Nucleus accumbens (tissue), 56 donors: ENCODE measurements at places on chromosomes 5 and 9.

- no peak for DNase-seq
Observed at GRCh38 chr5:95486191-95486590, 68.6 kb downstream of the SKIC3 start.

DNA sequence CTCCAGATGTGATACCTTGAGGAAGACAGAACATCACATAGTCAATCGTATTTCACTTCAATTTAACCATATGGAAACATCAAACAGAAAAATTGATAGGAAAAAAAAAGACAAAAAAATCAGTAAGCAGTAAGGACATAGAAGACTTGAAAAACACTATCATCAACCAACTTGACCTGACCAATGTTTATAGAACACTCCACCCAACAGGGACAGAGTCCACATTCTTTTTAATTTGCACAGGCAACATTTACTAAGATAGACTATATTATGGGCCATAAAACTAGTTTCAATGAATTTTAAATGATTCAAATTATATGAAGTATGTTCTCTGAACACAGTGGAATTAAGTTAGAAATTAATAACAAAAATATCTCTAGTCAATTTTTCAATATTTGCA is 20.8 kb upstream of the MACIR start:
- no peak for DNase-seq

- DNase-seq, result no peak
Observed at GRCh38 chr5:144092508-144092907, 78.0 kb downstream of the YIPF5 start.

- DNase-seq, result no peak
Observed at GRCh38 chr9:86763791-86764190, 183.5 kb downstream of the GAS1 start.

GRCh38 chr5:44356231-44356630 is 33.0 kb downstream of the FGF10 start:
- no peak for DNase-seq

DNA sequence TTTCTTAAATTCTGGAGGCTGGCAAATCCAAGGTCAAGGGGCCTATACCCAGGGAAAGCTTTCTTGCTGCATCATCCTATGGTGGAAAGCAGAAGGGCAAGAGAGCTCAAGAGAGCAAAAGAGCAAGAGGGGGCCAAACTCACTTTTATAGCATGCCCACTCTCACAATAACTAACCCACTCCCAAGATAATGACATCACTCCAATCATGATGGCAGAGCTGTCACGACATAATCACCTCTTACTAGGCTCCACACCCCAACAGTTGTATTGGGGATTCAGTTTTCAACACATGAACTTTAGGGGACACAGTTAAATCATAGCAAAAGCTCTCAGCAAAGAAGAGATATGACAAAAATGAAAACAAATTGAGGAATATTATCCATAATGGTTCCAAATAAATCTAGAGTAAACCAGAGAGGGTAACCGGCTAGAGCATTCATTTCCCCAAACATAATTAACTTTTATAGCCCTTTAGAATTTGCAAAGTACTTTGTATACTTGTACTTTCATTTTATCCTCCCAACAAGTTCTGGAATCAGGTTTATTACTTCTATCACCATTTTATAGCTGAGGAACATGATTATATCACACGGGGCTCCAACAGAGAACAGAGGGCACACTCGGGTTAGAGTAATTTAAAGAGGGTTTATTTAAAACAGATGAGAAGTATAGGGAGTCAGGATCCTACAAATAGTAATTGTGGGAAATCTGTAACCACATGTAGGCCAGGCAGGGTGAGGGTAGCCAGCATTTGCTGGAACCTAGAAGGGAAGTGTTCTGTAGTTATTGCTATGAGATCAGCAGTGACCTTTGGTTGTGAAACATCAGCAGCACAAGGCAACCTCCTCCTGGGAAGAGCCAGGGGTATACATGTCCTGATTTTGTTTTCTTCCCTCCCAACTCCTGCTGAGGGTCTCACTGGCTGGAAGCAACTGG is 7.2 kb upstream of the TARS1 start:
- no peak for DNase-seq
